ENCODE measurements at places on chromosomes 5 and 9.

DNA sequence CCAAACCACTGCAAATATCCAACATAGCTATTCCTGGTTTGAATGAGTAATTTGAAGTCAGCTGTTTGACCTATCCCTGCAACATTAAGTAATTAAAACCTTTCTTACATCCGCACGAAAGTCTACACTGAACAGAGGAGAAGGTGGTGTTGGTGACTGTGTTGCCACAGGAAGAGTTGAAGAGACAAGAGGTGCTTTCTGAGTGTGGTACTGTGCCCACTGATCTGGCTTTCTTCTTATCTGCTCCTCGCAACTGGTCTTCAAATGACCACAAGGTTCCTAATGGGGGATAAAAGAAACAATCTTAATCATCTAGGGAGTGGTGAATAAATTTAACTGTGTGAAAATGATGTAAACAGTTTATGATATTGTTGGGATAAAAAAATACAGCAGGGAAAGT lies 29.4 kb upstream of the PDCL start:
- no peak for DNase-seq

DNA sequence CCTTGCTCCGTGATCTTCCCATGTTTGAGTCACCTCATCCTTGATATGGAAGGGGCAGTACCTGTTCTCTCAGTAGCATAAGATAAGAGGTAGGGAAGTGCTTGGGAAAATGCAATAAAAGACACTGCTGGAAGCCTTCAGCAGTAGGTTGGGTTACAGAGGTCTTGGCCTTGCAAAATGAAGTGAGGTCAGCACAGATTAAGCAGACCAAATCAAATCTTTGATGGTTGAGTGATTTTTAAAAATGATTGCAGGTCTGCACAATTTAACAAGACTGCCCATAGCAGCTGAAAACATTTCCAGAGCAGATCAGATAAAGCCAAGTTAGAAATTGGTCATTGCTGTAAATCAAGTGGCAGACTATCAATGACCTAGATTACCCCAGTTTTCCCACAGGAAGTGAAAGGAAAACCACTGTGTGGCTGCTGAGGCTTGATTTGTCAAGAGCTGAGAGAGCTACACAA lies 32.9 kb downstream of the PALM2AKAP2 start:
- DNase-seq = no peak

DNA sequence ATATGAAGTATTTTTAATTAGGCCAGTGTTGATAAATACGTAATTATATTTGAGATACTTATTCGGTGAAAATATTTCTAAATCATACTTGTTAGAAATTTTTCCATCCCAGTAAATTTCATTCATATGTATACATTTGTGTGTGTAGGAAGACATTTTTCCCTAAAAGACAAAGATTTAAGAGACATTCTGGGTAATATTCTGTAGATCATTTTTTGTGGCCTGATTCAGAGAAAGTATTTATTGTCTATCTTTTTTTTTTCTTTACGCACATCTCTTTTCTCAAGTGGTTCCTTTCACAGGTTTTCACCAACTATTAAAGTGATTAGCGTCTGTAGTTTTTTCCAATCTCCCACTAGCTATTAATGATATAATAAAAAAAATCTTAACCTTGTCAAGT lies 224.1 kb downstream of the MEF2C start:
- no peak for DNase-seq

- DNase-seq = no peak
Measured at GRCh38 chr5:33890131-33891032, 1.4 kb downstream of the ADAMTS12 start.

All from NCI-H345 (cell line).